ENCODE measurements at places on chromosomes 16 and 17.

DNA sequence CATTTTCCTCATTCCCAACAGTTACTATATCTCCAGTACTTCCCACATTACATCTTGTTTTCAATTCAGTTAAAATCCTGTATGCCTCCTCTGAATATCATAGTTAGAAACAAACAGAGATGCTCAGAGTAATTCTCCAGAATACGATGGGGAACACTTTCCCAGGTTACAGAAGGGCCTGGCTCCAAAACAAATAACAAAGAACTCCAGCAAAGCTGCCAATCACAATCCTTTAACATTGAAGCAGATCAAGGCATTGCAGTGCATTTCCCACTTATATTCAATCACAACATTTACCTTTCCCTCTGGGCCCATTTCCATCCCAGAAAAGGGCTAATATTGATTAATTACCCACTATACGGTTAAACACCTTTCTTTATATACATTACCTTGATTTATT, 29.4 kb upstream of the PMFBP1 start:
- DNase-seq: no peak

DNA sequence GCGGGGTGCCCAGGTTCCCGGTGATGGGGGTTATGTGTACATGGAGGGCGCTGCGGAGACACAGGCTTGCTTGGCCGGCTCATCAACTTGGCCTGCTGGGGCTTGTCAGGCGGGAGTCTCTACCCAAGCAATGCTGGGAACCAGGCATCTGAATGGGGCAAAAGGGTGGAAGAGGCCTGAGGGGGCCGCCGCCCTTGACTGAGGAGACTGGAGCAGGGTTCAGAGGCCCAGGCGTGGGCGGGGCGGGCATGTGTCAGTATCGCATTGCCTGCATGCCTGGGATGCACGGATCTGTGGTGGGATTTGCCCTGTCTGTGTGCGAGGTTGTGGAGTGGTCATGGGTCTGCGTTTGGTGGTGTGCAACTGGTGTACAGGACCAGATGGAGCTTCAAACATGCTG, 21.1 kb downstream of the ARHGAP23 start:
- DNase-seq: no peak

DNA sequence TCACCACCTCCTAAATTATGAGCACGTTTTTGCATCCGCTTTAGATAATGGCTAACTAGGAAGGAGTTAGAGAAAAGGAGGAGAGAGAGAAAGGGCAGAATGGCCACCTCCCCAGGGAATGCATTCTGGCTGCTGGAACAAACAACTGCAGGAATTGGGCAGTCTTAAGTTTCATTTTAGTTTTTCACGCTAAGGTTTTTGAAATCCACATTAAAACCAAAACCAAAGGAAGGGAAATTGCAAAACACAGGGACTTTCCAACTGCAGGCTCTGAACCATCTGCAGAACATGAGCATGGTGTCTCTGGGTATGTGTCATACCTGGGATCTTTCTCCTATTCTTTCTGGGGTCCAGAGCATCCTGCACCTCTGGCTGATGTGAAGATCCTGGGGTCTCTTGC, 12.1 kb upstream of the CCL8 start:
- DNase-seq: no peak

GRCh38 chr16:47976636-47977210, 179.1 kb downstream of the ABCC12 start:
- no peak for DNase-seq

- no peak for DNase-seq
These were observed 160.7 kb downstream of the RGS9 start for GRCh38 chr17:65297916-65298315.

DNA sequence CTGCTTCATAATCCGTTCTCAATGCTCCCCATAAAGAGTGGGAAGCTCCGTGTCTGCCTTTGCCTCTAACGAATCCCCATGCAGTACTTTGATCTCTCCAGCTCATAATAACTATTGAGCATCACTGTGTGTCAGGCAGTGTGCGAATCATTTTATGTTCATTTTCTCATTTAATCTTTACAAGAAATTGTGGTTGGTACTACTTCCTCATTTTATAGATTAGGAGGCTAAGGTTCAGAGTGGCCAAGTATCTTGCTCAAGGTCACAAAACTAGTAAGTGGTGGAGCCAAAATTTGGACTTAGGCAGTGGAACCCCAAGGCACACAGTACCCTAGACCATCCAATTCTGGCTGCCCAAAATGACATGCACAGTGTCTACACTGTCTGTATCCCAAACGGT, 44.8 kb downstream of the ABCC12 start:
- no peak for DNase-seq

GRCh38 chr17:43471585-43472160, 12.1 kb upstream of the DHX8 start:
- no peak for DNase-seq

- DNase-seq: no peak
These were observed 6.5 kb upstream of the CDH15 start for GRCh38 chr16:89164847-89165680.

- DNase-seq: no peak
These were observed 242.3 kb downstream of the SEC14L1 start for GRCh38 chr17:77382966-77383612.

- DNase-seq: no peak
These were observed 9.5 kb upstream of the KRT19 start for GRCh38 chr17:41537614-41537954.

GRCh38 chr17:28675980-28676379, 14.0 kb downstream of the SUPT6H start:
- DNase-seq: no peak

GRCh38 chr16:55817236-55817912, 15.5 kb downstream of the CES1 start:
- no peak for DNase-seq

GRCh38 chr16:9138731-9139501, 47.5 kb downstream of the HAPSTR1 start:
- DNase-seq: peak; percentile 37

GRCh38 chr17:6523330-6523729, 33.0 kb downstream of the PITPNM3 start:
- DNase-seq: no peak

- DNase-seq: no peak
These were observed 167.7 kb downstream of the SHISA9 start for GRCh38 chr16:13068912-13069583.

- no peak for DNase-seq
These were observed 66.2 kb upstream of the BRD7 start for GRCh38 chr16:50434872-50435478.

DNA sequence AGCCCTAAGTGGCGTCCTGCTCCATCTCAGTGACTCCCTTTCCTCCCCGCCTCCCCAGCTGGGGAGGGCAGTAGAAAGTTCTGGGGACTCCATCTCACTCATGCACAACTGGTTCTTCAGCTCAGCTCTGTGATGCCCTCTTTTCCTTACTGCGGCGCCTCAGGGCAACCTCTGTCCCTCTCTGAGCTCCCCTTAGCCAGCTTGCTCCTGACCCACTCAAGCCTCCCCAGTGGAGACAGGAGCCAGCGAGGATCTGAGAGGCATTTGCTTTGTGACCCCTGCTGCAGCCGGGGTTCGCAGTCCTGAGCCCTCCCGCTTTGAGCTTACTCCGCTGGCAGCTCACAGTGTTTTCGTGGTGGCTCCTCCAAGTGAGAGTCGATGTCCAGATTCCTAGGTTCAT, 6.2 kb upstream of the MRC2 start:
- no peak for DNase-seq

DNA sequence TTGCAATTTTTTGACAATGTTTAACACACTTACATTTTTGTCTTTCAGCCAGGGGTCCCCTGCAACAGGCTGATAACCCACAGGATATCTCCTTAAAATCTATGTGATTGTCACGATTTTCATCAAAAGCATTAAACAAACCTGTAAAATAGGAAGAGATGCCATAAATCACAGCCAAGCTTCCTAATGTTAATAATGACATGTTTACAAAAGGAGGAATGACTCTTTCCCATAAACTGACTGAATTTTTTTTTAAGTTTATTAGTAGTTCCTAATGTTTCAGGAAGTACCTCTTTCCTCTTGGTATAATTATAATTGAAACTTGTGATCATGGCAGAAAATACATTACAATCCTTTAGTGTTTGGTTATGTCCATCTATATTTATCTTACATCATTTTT, 119.6 kb downstream of the CA4 start:
- DNase-seq: no peak

DNA sequence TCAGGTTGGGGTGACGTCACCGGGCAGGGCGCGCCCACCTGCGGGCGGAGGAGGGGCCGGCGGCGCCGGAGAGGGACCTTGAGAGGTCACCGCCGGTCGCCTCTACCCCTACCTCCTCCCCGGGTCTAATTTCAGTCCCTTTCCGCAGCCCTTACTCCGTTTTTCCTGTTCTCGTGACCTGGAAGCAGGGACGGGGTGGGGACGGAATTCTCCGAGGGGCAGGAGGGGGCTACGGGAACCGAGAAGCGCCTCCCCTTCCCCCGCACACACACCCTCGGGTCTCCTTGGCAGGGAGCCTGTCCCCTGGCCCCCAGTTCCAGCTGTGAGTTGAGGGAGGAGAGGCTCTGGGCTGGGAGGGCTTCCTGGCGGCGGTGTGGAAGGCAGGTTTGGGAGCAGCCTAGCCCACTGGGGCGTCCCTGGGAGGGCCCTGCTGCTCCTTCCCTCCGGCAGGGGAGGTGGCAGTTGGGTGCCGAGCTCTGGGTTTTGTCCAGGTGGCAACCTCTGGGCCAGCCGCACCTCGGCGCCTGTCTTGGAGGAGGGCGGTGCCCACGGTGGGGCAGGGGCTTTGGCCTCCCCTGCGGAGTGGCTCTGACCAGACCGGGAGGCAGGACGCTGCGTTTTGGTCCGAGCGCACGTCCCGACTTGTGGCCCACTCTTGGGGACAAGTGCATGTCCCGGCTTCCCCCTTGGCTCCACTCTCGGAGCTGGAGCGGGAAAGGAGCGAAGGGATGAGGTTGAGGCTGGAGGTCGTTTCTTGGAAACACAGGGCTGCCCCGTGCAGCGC, 773 bp downstream of the SYNGR3 start:
- DNase-seq: no peak

- DNase-seq: no peak
These were observed 24.3 kb downstream of the KCNJ16 start for GRCh38 chr17:70099294-70099693.

- DNase-seq: no peak
These were observed 72.1 kb downstream of the AMFR start for GRCh38 chr16:56353054-56353921.

DNA sequence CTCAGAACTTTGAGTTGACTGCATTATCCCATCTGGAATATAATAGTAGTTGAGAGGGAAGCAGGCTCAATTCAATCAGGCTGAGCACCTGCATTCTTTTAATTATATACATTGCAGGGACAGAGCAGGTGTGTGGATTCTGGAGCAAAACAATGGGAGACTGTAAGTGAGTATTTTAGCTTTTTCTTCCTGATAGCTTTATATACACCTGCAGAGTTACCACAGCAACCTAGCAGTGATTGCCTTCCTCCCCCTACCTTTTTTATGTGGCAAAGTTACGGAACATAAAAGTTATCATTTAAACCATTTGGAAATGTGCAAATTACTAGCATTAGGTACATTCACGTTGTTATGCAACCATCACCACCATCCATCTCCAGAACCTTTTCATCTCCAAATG, 25.4 kb upstream of the RHOT1 start:
- no peak for DNase-seq

DNA sequence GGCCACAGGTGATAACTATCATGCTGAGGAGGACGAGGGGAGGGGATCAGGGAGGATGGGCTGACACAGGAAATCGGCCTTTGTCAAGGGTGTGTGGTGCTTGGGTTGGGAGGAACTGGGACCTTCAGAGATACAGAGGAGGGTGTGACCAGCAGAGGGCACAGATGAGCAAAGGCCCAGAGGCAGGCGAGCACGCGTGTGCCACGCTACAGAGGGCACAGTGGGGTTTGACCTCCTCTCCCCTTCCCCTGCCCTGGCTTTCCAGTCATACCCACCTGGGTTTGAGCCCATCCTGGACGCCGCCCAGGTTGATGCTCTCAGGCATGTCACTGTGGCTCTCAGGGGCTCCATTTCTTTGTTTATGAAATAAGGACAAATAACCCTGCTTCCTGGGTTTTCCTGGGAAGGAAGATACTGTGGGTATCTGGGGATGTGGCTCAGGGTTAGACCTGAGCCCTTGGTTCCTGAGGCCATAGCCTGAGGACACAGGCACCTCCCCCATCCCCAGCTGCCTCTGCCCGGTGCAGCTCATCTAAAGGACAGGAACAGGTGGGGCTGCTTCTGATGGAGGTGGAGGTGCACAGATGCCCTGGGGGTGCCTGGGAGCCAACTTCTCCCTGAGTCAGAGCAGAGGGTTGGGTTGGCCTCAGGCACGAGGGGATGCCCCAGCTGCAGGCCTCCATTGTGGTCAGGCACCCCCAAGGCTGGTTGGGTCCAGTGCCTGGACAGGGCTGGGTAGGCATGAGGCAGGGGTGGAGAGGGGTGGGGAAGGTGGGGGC, 51.8 kb downstream of the BEAN1 start:
- DNase-seq: peak; percentile 70

DNA sequence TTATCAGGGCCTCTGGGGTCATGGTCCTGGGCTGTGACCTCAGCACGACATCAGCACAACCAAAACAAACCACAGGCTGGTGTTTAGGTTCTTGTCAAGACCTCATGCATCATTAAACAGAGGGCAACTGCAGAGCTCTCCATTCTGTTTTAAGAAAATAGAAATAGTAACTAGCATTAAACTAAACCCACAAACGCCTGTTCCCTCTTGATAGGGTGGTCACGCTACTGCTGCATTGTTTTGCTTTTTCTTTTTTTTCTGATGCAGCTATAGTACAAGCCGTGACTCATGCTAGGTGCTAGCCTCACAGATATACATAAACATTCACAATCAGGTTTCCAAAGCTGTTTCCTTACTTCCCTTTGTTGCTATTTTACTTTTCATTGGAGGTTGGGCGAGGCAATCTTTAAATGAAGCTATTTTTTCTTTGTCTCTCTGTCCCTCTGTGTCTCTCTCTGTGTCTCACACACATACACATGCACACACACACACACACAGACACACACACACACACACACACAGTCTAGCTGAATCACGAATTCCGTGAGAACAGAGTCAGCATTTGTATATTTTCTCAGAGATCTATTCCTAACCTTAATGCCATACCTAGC, 310.3 kb downstream of the CDH13 start:
- DNase-seq: no peak

DNA sequence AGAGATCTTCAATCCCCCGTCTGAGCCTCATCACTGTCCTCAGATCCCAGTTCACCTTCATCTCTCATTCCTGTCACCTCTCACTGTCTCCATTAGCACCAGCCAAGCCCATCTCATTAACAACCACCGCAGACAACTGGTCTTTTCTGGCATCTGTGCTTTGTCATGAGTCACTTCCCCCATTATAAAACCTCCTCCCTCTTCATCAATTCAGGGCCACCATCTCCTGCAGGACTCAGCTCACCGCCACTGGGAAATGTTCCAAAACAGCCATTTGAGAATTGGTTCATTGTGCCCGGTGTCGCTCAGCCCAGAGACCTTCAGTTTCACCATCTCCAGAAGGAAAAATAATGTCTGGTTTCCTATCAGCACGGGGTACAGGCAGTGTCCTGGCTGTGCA, 56.9 kb upstream of the TEKT3 start:
- no peak for DNase-seq

- DNase-seq: no peak
These were observed 157.5 kb upstream of the CACNG5 start for GRCh38 chr17:66677201-66677981.
